Esophagus squamous epithelium (tissue), 5 donors: ENCODE measurements at places on chromosomes 6 and 20.

DNA sequence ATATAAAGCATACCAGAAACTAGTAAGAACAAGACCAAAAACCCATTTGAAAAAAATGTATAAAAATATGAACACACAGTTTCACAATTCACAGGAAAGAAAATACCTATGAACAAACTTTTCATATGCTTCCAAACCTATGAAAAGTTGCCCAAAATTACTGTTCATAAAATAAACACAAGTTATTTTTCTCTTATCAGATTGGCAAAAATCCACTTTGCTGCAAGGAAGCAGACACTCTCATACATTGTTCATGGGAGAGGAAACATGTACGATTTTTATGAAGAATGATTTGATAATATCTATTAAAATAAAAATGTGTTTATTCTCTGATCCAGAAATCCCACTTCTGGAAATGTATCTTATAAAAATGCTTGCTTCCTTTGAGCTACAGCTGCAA lies 40.0 kb upstream of the OCSTAMP start:
- H3K4me3 ChIP-seq: no peak overlapping the region
- H3K36me3 ChIP-seq: no peaks in the 10 kb centered on the region
- no peak overlapping the region for H3K27ac ChIP-seq

DNA sequence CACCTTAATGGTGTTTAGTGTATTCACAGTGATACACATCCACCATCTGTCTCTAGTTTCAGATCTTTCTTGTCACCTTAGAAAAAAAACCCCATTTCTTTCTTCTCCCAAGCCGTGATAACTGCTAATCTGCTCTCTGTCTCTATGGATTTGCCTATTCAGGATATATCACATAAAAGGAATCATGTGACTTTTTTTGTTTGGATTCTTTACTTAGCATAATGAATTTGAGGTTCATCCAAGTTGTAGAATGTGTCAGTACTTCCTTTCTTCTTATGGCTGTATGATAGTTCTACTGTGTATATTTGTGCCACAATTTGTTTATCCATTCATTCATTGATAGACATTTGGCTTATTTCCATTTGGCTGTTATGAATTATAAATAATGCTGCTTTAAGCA lies 57.1 kb downstream of the ITCH start:
- H3K27ac ChIP-seq: no peak overlapping the region
- peaks cover 89% of the 10 kb centered on the region for H3K36me3 ChIP-seq
- H3K27me3 ChIP-seq: no peaks in the 10 kb centered on the region

GRCh38 chr6:136365776-136366354 lies 76.2 kb upstream of the BCLAF1 start:
- H3K36me3 ChIP-seq: no peaks in the 10 kb centered on the region
- H3K4me3 ChIP-seq: no peak overlapping the region
- no peak overlapping the region for H3K27ac ChIP-seq
- H3K4me1 ChIP-seq: no peaks in the 10 kb centered on the region

GRCh38 chr6:37727996-37728395 lies 30.3 kb upstream of the MDGA1 start:
- H3K4me3 ChIP-seq: no peak overlapping the region
- H3K27ac ChIP-seq: no peak overlapping the region
- DNase-seq: no peak
- no peaks in the 10 kb centered on the region for H3K4me1 ChIP-seq
- H3K27me3 ChIP-seq: no peaks in the 10 kb centered on the region

DNA sequence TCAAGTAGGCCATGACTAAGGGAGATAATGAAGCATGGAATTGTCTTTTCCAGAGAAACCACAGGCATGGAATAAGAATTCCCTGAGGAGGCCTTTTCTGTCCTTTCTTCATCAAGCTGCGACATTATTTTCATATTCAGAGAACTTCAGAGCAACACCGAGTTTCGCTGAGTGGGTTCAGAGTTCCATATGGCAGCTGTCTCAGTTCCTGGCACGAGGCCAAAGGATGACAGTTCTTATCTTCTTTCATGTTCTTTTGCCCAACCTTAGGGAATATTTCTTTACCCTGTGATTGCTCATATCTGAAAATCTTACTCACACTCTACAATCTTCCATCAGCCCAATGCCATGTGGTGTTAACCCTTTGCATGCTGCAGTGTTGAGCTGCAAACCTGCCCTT lies 135.3 kb upstream of the BMP2 start:
- no peak overlapping the region for H3K4me3 ChIP-seq
- no peak for DNase-seq
- no peak overlapping the region for H3K27ac ChIP-seq
- peaks cover 7% of the 10 kb centered on the region for H3K4me1 ChIP-seq

- no peak overlapping the region for H3K27ac ChIP-seq
- peaks cover 7% of the 10 kb centered on the region for H3K36me3 ChIP-seq
- no peak for DNase-seq
- H3K27me3 ChIP-seq: no peaks in the 10 kb centered on the region
- H3K4me1 ChIP-seq: no peaks in the 10 kb centered on the region
These were observed 23.3 kb downstream of the RNF146 start for GRCh38 chr6:127289934-127290333.

DNA sequence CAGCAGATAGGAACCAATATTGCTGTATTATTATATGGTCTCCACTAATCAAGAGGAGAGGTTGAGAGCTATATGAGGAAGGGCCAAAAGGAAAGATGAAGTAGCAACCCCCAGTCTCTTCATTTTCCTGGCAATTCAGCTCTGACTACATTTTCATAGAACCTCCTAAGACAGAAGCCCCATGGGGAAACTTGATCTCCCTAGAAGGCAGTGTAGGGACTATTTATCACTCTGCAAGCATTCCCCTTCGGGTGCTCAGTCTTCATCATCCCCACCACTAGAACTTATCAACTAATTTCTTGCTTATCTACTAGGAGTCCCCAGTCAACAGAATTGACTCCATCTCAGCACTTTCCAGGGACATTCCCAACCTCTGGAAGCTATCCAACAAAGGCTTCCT lies 25.5 kb upstream of the ITCH start:
- H3K36me3 ChIP-seq: no peaks in the 10 kb centered on the region
- H3K4me3 ChIP-seq: no peak overlapping the region
- DNase-seq: no peak
- H3K4me1 ChIP-seq: peaks cover 46% of the 10 kb centered on the region
- H3K27ac ChIP-seq: no peak overlapping the region

GRCh38 chr20:17845701-17846475 lies 122.7 kb downstream of the SNX5 start:
- no peaks in the 10 kb centered on the region for H3K36me3 ChIP-seq
- no peak for DNase-seq
- H3K27me3 ChIP-seq: no peaks in the 10 kb centered on the region
- H3K4me1 ChIP-seq: peaks cover 13% of the 10 kb centered on the region
- no peak overlapping the region for H3K27ac ChIP-seq

DNA sequence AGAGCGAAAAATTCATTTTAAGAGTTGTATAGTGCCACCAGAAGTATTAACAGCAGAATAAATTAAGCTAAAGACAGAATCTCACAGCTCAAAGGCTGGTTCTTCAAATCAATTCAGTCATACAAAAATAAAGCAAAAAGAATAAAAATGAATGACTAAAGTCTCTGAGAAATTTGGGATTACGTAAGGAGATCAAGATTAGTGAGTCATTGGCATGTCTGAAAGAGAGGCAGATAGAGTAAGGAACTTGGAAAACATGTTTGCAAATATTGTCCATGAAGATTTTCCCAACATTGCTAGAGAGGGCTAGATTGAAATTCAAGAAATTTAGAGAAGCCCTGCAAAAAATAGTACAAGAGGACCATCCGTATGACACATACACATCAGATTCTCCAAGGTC lies 1413.9 kb upstream of the ADGRB3 start:
- DNase-seq: no peak
- no peaks in the 10 kb centered on the region for H3K27me3 ChIP-seq
- H3K27ac ChIP-seq: no peak overlapping the region
- no peaks in the 10 kb centered on the region for H3K4me1 ChIP-seq
- no peaks in the 10 kb centered on the region for H3K36me3 ChIP-seq

DNA sequence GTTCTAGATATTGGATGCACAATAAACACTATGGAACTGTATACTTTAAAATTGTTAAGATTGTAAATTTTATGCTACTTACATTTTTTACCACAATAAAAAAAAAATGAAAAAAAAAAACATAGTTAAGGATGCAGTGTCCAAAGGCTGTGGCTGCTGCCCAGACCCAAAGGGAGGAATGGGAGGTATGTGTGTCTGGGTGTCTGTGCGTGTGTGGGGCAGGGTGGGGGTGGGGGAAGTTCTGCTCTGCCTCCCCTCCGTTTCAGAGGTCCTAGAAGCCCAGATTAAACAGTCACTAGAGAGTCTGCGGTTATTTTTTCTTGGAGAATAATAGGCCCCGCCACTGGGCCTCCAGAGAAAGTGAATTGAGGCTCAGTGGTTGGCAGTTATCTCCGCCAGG lies 136.4 kb upstream of the ARMC2 start:
- DNase-seq: no peak
- H3K4me1 ChIP-seq: peaks cover 19% of the 10 kb centered on the region
- H3K4me3 ChIP-seq: no peak overlapping the region
- H3K36me3 ChIP-seq: no peaks in the 10 kb centered on the region
- no peak overlapping the region for H3K27ac ChIP-seq
- no peaks in the 10 kb centered on the region for H3K27me3 ChIP-seq

GRCh38 chr6:80316686-80317231 lies 210.3 kb downstream of the BCKDHB start:
- no peak overlapping the region for H3K27ac ChIP-seq
- H3K27me3 ChIP-seq: no peaks in the 10 kb centered on the region
- no peak for DNase-seq
- H3K36me3 ChIP-seq: no peaks in the 10 kb centered on the region
- H3K4me3 ChIP-seq: no peak overlapping the region
- no peaks in the 10 kb centered on the region for H3K4me1 ChIP-seq

GRCh38 chr6:31969712-31970603 lies 2.0 kb downstream of the DXO start:
- peaks cover 39% of the 10 kb centered on the region for H3K4me1 ChIP-seq
- H3K4me3 ChIP-seq: no peak overlapping the region
- peaks cover 29% of the 10 kb centered on the region for H3K36me3 ChIP-seq
- peak overlapping the region; percentile 97 for H3K27ac ChIP-seq
- no peaks in the 10 kb centered on the region for H3K27me3 ChIP-seq

DNA sequence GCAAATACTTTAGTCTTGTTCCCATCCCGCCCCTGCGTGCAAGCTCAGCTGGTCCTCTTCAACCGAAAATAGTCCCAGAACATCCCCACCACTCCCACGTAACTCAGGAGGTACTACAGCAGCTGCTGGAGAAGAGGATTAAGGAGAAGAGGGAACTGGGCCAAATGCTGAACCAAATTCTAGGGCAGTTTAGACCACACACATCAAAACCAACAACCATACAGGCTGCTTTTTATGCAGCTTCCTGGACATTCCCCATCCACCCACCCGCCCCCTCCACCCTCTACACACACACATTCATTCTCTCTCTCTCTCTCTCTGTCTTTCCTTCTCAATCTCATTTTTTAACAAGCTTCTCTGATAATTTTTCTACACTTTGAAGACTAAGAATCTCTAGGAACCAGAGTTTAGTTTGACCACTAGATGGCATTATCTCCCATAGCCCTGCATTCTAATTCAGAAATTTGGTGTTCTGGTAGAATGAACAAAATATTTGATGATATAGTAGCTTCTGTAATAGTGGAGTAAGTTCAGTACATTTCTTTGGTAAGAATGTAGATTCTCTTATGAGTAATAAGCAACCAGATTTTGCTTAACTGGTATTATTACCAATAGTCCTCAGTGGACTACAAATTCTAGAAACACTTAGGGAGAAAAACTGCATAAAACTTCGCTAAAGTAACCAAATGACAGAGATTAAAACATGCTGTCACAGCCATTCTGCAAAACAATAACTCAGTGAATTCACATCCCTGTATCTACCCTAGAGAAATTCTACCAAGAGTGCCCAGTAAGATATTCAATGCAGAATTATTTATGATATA lies 52.1 kb upstream of the BEND6 start:
- H3K27ac ChIP-seq: no peak overlapping the region
- H3K4me3 ChIP-seq: peak overlapping the region; percentile 37
- peaks cover 7% of the 10 kb centered on the region for H3K4me1 ChIP-seq
- DNase-seq: no peak
- H3K36me3 ChIP-seq: no peaks in the 10 kb centered on the region

- no peak for DNase-seq
- no peaks in the 10 kb centered on the region for H3K36me3 ChIP-seq
- H3K27ac ChIP-seq: no peak overlapping the region
- H3K27me3 ChIP-seq: no peaks in the 10 kb centered on the region
- H3K4me3 ChIP-seq: no peak overlapping the region
- no peaks in the 10 kb centered on the region for H3K4me1 ChIP-seq
These were observed 12.5 kb upstream of the RALGAPB start for GRCh38 chr20:38460040-38460623.

- DNase-seq: no peak
- H3K27ac ChIP-seq: no peak overlapping the region
- H3K36me3 ChIP-seq: peaks cover 6% of the 10 kb centered on the region
- no peak overlapping the region for H3K4me3 ChIP-seq
- no peaks in the 10 kb centered on the region for H3K4me1 ChIP-seq
These were observed 27.9 kb upstream of the SPDEF start for GRCh38 chr6:34583861-34584604.

- H3K27me3 ChIP-seq: no peaks in the 10 kb centered on the region
- H3K4me3 ChIP-seq: no peak overlapping the region
- peaks cover 3% of the 10 kb centered on the region for H3K36me3 ChIP-seq
These were observed 46.2 kb downstream of the TRAF3IP2 start for GRCh38 chr6:111559188-111560097.

DNA sequence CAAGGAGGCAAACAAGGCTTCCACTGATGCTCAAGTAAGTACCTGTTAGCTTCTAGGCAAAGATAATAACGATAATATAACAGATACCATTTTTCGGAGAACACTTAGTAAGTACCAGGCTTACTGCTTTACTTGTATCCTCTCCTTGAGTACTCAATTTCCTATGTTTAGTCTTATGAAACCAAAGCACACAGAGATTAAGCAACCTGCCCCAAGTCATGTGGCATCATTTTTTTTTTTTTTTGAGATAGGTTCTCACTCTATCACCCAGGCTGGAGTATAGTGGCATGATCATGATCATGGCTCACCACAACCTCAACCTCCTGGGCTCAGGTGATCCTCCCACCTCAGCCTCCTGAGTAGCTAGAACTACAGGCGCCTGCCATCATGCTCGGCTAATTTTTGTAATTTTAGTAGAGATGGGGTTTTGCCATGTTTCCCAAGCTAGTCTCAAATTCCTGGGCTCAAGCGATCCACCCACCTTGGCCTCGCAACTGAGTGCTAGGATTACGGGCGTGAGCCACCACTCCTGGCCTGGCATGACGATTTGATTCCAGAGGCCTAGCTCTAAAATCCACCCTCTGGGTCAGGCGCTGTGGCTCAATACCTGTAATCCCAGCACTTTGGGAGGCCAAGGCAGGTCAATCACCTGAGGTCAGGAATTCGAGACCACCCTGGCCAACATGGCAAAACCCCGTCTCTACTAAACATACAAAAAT lies 14.0 kb downstream of the SPAG4 start:
- no peaks in the 10 kb centered on the region for H3K4me1 ChIP-seq
- no peak overlapping the region for H3K4me3 ChIP-seq
- no peaks in the 10 kb centered on the region for H3K27me3 ChIP-seq
- no peak overlapping the region for H3K27ac ChIP-seq
- no peak for DNase-seq

- H3K36me3 ChIP-seq: no peaks in the 10 kb centered on the region
- peak; percentile 12 for DNase-seq
- H3K27me3 ChIP-seq: no peaks in the 10 kb centered on the region
- H3K4me3 ChIP-seq: peak overlapping the region; percentile 99
- H3K4me1 ChIP-seq: peaks cover 18% of the 10 kb centered on the region
These were observed 1.2 kb upstream of the SYNJ2 start for GRCh38 chr6:157980288-157981131.
